ENCODE measurements at places on chromosomes 3 and 15.

- DNase-seq: no peak
Measured at GRCh38 chr15:94348084-94348483, 116.7 kb downstream of the MCTP2 start.

- no peak for DNase-seq
Measured at GRCh38 chr3:156418428-156418827, 136.5 kb downstream of the SSR3 start.

GRCh38 chr3:73657186-73657585 is 32.4 kb upstream of the PDZRN3 start:
- DNase-seq: no peak

GRCh38 chr15:36644191-36644896 is 64.9 kb downstream of the CDIN1 start:
- DNase-seq: no peak

DNA sequence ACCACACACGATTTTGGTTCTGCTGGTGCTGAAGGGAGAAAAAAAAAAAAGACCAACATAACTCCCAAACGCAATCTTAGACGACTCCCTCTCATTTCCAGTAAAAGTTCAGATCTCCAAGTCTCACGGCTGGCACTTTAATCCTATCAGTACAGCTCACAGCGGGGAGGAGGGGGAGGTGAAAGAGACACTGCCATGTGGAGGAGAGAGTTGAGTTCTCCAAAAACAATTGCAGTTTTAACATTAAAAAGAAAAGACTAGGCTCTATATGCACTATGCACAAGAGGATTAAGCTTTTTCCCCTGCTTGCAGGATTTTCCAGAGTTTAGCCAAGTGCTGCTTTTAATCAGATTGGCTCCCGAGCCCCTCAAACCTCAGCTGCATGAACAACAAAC is 16.8 kb downstream of the BMF start:
- DNase-seq: no peak

DNA sequence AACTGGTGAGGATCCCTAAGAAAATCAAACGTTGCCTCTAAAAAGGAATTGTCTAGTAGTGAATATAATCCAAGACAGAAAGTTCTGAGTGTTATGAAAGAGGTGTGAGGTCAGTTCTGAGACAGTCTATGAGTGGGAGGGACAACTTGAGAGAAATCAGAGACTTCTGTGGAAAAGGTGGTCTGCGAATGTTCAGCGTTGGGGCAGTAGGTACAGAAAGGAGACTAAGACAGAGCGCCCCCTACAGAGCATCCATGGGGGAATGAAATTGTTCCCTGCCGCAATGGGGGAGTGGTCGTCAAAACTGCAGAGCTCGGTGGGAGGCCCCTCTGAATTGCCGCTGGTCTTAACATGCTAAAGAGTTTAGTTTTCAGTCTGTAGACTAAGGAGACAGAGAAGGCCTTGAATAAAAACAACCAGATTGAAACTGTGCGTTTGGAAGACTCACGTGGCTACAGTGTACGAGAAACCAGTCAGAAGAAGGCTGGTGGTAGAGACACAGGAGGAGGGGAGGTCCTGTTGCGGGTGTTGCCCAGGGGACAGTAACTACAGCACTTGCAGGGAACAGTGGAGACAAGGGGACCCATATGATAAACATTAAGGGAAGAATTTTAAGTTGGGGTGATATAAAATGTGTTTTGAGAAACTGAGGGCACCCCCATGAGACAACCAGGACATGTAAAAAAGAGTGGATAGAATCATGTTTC is 6.9 kb downstream of the TNIK start:
- no peak for DNase-seq

- DNase-seq: no peak
Measured at GRCh38 chr3:191987831-191988350, 526.9 kb downstream of the PYDC2 start.
